ENCODE measurements at places on chromosomes 2 and 18. TPM values are rescaled to one million over a fixed set of nuclear protein-coding genes. Genes with fewer than 3 reads are reported as not detected.

The POTEI gene
- total RNA-seq: not detected

The ALPP gene
- not detected for total RNA-seq

The TFCP2L1 gene
- under 0.01 TPM for total RNA-seq

The GPR35 gene
- total RNA-seq: 0.14 TPM

The ABCB6 gene
- 24.8 TPM for total RNA-seq

The ADCYAP1 gene
- not detected for total RNA-seq

The MC2R gene
- not detected for total RNA-seq

The SERPINB13 gene
- total RNA-seq: not detected

The MROH2A gene
- total RNA-seq: not detected

The NETO1 gene
- total RNA-seq: 0.72 TPM

The AFF3 gene
- total RNA-seq: 1.5 TPM

The SNED1 gene
- 16.6 TPM for total RNA-seq

The PTRHD1 gene
- 18.6 TPM for total RNA-seq

The SPP2 gene
- not detected for total RNA-seq

The ANKRD62 gene
- not detected for total RNA-seq

The SNTG2 gene
- not detected for total RNA-seq

The SDC1 gene
- 7.9 TPM for total RNA-seq

The TSGA10 gene
- 0.44 TPM for total RNA-seq

The CAPN14 gene
- not detected for total RNA-seq

The MLPH gene
- 32.2 TPM for total RNA-seq

The SPATA3 gene
- not detected for total RNA-seq
